ENCODE measurements at places on chromosomes 5 and 9. TPM values are rescaled to one million over a fixed set of nuclear protein-coding genes. Genes with fewer than 3 reads are reported as not detected.

The CD274 gene
- polyA plus RNA-seq, result 1.9 TPM

The CIZ1 gene
- polyA plus RNA-seq, result 99.5 TPM

The NDUFA8 gene
- 52.3 TPM for polyA plus RNA-seq

The FBP1 gene
- 2.1 TPM for polyA plus RNA-seq

DNA sequence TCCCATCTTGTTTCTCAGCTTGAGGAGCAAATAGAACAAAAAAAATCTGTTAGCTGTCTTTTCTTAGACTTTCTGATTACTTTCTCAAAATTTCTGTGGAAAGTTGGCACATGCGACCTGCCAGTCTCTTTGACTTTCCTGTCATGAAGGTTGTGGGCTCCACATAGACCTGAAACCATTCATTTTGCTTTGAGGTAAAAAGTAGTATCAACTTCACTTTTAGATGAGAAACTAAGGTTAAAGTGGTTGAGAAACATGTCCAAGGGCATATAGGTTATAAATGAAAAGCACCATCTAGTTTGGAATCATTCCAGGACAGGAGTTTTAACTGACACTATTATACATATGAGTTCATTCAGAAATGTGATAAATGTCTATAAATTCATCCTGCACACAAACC lies 42.7 kb downstream of the ST8SIA4 start:
- DNase-seq, result no peak

GRCh38 chr5:643351-643801 lies 31.2 kb downstream of the CEP72 start:
- DNase-seq, result no peak

DNA sequence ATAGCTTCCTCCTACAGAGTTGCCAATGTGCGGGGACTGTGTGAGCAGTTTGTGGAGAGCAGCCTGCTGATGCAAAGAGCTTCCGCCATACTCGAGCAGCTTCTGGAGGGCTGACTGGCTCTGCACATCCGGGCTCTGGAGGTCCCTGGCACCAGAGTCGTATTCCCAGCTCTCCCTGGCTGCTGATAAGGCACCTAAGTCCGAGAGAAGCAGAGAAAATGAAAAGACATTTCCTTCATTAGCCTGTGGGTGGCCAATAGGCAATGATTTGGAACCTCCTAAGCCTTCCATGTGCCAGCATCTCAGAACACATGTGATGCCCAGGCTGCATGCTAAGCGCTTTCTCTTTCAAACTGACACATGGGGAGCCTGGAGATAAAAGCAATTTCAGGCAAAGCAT lies 94.3 kb downstream of the TSSK1B start:
- DNase-seq, result no peak

- DNase-seq, result no peak
Measured at GRCh38 chr9:109447329-109448076, 50.6 kb downstream of the PTPN3 start.

DNA sequence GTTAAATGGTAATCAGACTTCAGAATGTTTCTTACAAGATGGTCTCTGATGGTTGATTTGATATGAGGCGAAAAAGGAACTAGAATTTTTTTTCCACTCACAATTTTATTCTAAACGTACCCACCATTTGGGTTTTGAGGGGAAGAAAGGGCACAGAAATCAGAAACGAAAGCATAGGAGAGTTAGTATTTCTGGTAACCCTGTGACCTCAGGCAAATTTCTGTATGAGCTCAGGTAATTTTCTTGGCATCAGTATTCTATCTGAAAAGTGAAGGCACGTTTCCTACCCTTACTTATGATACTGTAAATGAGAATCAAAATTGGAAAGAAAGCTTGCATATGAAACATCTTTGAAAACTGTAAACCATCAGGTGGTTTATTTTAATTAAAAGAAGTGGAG lies 26.5 kb downstream of the TMEFF1 start:
- no peak for DNase-seq

GRCh38 chr5:79346420-79346824 lies 110.5 kb downstream of the JMY start:
- no peak for DNase-seq

DNA sequence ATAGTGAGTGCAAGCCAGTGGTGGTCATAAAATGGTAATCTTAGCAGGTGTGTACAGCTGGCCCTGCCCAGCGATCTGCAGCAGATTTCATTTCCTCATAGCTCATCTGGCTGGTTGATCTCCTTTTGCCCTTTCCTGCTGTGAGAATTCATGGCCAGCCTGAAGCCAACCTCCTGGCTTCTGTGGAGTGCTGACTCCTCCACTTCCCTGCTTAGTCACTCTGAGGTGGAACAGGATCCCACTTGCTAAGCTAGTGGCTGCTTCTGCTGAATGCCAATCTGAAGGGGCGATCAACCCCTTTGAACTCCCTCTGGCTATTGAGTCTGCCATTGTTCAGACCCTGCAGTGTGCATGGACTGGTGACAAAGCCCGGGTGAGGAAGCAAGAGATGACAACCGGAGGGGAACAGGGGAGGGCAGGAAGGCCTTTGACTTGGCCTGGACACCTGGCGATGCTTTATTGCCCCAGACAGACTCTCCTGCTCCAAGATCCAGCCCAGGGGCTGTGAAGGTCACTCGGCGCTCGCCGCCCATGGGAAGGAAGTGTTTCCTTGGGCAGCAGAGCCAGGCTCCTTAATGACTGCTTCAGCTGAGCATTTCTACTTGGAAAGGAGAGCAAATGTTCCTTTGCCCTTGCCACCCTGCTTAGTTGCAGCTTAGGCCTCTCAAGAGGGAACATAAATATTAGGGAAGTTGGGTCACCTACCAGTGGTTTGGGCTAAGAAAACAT lies 341.1 kb downstream of the ZSWIM6 start:
- DNase-seq, result no peak

GRCh38 chr5:141848744-141849414 lies 29.3 kb downstream of the PCDH1 start:
- peak; percentile 45 for DNase-seq

DNA sequence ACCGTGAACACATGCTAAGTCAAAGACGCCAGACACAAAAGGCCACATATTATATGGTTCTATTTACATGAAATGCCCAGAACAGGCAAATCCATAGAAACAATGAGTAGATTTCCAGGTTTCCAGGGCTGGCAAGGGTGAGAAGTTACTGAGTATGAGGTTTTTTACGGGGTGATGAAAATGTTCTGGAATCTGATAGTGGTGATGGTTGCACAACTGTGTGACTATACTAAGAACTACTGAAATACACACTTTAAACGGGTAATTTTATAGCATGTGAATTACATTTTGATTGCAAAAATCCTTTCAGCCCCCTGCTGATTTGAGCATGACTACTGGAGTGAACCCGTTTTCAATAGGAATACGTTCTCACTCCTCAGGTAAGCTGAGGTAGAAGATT lies 46.7 kb upstream of the TBC1D9B start:
- no peak for DNase-seq

DNA sequence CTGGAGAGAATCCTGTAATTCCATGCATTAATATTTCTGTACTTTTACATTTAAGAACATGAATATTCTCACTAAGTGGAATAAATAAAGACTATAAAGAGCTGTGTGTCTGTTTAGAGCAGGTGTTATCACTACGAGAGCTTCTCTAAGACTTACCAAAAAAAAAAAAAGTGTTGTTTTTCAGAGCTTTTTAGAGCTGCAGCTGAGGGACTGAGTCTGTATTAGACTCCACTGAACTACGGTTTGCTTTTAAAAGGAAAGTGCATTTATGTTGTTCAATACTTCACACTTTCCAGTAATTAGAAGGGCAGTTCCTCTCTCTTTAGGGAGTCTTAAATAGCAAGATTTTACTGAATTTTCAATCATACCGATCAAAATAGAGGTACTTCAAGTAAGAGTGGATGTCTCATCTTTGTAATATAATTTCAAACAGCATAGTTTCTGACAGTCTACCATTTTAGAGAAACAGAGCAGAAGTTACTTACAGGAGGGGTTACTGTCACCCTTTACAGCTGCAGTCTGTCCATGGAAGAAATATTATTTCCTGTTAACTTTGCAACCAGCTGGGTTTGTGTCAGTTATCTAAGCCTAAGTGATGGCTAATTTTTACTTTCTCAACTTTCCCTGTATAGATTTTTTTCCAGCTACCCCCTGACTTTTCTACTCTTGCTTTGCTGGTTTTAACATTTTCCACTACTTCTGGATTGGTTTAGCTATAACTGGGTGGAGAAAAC lies 2.4 kb downstream of the SYK start:
- no peak for DNase-seq

- no peak for DNase-seq
Measured at GRCh38 chr5:129664336-129664937, 83.5 kb upstream of the MINAR2 start.

DNA sequence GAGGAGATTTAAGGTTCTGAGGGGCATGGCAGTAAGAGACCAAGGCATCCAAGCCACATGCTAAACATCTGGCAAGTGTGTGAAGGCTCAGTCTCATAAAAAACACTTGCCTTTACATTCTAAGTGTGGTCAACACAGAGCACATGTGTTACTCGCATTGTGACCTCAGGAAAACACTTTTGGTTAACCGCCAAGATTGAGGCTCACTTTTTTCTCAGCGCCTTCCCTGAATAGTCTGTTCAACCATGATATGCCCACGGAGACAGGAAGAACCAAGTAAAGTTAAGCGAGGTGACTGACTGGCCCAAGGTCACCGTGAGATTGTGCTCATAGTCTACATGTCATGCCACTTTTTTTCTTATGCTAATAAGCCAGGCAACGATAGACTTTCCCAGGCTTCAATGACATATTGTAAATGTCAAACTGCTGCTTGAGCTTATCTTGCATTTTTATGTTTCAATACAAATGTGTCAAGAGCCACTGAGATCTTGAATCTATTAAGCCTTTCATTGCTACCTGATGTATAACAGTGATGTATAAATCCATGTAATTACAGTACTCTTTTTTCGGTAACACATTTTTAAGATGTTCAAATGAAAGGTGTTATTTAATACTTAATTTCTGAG lies 21.1 kb upstream of the IL9 start:
- no peak for DNase-seq

- no peak for DNase-seq
Measured at GRCh38 chr9:120932086-120932823, 5.7 kb upstream of the TRAF1 start.

DNA sequence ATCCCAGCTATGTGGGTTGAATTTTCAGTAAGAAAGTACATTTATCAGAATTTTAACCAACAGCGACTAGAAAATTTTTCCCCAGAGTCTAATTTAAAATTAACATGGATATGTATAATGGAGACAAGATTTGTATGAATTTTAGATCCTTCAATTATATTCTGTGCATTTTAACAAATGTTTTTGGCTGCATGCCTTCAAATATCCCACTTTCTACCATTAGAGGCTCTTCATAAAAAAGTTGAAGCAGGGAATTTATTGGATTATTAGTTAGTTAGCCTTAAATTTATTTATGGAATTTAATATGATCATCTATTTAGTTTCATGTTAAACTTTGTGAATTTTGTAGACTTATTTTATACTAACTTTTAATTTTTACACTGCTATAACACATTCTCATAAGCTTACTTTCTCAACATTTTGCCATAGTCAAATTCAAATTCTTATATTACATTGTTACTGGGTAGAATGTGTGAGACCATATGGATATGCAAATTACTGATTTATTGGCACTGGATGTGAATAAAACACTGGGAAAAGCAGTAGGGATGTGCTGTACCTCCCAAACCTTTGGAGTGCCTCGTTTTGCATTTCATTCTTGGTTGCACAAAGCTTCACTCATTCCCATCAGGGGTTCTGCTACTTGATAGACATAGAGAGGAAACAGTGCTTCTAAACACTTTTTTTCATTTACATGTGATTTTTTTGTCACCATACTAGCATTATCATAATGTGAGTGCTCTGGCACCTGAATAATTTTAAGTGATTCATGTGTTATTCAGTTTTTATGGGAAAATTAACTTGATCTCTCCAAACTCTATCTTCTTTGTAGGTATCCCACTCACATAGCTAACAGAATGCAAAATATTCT lies 491.8 kb upstream of the COX7C start:
- no peak for DNase-seq

DNA sequence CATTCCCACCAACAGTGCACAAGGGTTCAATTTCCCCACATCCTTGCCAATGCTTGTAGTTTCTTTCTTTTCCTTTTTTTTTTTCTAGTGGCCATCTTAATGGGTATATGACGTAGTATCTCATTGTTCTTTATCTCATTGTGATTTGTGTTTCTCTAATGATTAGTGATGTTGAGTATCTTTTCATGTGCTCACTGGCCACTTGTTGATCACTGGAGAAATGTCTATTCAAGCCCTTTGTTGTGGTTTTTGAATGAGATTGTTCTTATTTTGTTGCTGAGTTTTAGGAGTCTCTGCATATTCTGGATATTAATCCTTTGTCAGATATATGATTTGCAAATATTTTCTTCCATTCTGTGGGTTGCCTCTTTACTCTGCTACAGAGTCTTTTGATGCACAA lies 1.6 kb upstream of the TMED9 start:
- DNase-seq, result no peak

- DNase-seq, result no peak
Measured at GRCh38 chr9:126454795-126455194, 128.2 kb downstream of the MVB12B start.

DNA sequence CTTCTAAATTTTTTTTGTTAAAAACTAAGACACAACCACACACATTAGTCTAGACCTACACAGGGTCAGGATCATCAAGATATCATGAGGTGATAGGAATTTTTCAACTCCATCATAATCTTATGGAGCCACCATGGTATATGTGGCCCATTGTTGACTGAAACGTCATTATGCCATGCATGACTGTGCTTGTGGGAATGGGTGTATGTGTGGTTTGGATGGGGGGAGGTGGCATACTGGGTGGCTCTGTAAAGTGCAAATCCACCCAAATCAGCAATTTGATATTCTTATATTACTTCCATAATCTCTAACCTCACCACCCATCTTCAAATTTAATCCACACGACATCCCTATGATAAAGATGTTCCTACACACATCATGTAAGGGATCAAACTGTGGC lies 21.0 kb downstream of the ADRB2 start:
- DNase-seq, result no peak

DNA sequence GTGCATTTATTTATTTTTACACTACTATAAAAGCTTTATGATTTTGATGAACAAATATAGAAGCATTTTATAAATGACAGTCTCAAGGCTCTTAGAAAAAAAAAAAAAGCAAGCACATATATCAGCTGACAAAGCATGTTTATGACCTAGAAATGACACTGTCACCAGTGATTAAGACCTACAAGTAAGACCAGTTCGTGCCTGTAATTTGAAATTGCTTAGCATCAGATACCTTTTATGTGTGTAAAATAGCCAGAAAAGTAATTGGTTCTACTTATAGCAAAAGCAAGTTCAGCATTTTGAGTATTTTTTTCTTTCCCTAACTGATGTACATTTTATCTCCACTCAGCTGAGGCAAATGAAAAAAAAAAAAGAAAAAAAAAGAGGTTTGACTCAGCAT lies 808.4 kb downstream of the CDH18 start:
- no peak for DNase-seq

DNA sequence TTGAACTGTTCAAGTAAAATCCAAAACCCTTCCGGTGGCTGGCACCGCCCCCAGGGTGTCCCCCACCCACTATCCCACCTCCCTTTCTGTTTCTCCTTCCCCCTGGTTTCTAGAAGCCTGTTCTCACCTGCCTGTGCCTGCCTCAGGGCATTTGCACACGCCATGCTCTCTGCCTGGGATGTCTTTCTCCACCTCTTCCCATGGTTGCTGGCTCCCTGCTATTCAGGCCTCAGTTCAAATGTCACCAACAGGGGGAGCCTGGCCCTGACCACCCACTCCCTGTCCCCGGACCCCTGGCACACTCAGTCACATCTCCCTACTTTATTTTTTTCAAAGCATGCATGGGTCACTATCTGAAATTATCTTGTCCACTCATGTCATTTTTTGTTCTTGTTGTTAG lies 39.9 kb upstream of the EEIG1 start:
- no peak for DNase-seq
